SK-N-SH (cell line): ENCODE measurements at places on chromosomes 7 and 10.

- DNase-seq: no peak
These were observed 436.3 kb upstream of the NPVF start for GRCh38 chr7:25664593-25664992.

DNA sequence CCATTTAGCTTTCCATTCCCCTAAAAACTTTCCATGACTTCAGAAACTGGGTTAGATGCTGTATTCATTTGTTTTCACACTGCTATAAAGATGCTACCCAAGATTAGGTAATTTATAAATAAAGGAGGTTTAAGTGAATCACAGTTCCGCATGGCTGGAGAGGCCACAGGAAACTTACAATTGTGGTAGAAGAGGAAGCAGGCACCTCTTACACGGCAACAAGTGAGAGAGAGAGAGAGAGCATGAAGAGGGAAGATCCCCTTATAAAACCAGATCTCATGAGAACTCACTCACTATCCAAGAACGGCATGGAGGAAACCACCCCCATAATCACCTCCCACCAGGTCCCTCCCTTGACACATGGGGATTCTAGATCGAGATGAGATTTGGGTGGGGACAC lies 336.8 kb downstream of the TFEC start:
- no peak for DNase-seq

DNA sequence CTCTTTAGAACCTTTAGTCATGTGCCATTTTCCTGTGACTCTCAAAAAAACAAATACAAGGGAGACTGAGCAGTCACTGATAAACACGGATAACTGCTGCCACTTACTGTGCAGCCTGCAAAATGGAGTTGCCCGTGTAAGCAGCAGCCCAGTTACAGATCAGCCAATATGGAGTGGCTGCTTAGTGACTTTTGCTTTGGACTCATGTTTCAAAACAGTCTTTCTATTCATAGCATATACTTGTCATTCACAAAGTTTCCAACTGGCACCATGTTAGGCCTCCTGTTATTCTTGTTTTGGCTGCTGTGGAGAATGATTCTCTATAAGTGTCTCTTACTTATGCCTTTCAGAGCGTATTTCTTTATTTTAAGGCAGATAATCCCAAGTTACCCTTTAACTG lies 3.0 kb downstream of the FAM204A start:
- DNase-seq: no peak

- no peak for DNase-seq
These were observed 140.0 kb upstream of the TPK1 start for GRCh38 chr7:144975882-144976281.

DNA sequence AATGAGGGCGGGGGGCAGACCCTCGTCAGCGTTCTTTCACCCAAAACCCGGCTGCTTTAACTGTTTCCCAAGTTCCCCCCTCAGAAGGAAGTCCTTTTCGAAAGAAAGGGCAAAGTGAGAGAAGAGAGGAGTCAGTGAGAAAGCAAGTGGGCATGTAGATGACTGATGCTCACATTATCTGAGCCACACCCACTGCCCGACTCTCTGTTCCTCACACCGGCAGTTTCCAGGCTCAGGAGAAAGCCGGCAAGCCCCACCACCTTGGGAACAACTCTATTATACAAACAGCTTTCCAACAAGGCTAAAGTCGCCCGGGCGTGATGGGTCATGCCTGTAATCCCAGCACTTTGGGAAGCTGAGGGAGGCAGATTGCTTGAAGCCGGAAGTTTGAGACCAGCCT lies 23.1 kb downstream of the RCC1L start:
- DNase-seq: no peak

DNA sequence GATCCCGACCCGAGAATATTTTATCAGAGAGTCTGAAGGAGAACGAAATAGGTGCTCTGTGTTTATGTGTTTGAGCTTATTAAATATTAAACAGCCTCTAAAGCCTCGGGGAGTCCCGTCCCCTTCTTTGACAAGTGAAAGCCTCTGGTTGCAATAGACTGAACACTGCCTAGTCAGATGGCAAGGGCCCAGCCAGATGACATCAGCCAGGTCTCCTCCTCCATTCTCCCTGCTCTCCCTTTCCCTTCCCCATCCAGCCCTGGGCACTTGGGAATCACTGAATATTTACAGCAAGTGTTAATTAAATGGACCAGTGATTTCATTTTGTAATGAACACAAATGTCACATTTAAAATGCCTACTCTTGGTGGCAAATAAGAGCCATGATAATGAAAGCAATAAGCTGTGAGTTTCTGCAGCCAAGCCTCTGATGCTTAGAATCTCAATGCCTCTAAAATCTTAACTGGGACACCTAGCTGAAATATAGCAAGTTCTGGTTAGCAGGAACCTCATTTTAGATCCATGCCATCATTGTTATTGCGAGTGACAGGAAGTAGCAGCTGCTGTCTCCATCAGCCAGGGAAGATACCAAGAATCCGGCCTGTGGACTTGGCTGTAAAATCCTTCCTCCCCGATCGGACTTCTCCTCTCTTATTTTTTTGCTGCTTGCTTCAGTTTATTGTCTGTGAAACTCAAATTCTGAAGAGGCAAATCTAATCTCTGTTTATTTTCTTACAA lies 202.1 kb downstream of the PRPF18 start:
- DNase-seq: no peak

DNA sequence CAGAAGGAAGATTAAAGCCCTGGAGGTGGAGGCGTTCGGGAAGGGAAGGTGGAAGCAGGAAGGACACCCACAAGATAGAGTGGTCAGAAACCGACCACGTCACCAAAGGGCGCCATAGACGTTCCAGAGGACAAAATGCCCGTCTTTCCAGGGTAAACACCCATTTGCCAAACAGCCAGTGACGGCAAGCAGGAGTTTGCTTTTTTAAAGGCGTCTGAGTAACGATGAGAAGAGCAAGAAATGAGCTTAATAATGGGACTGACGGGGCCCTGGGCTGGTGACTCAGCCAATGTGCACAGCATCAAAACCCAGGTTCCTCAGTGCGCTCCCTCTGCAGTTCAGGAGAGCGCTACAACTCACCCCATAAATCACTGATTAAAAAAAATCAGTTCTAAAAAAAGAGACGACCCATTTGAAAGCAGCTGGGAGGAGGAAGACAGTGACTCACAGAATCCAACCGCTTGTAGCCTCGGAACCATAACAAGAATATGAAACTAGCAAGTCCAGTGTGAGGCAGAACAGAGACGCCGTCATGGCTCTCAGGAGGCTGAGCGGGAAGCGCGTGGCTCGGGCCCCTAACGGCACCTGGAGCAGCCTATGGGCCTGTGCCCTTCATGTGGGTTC lies 5.9 kb downstream of the DIP2C start:
- DNase-seq: peak; percentile 86

DNA sequence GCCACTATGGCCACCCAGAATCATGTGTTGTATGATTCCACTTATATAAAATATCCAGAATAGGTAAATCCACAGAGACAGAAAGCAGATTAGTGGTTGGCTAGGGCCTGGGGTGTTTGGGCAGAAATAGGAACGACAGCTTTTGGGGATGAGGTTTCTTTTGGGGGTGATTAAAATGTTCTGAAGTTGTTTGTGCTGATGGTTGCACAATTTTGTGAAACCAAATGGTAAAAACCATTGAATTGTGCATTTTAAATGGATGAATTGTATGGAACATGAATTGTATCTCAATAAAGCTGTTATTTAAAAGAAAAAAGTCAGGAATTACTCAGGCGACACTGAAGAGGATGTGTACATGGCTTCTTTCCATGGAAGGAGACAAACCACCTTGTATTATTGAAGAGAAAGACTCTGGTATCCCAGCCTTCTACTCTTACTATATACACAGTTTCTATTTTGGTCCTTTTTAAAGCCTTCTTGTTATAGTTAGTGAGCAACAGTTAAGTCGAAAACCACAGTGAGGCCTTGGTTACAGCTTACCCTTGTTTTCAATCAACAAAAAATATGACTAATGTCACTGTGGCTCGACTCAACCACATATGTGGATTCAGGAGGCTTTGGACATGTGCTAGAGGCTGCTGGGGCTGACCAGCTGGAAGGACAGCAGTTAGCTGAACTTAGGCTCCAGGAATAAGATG lies 57.1 kb upstream of the KMT2E start:
- no peak for DNase-seq

DNA sequence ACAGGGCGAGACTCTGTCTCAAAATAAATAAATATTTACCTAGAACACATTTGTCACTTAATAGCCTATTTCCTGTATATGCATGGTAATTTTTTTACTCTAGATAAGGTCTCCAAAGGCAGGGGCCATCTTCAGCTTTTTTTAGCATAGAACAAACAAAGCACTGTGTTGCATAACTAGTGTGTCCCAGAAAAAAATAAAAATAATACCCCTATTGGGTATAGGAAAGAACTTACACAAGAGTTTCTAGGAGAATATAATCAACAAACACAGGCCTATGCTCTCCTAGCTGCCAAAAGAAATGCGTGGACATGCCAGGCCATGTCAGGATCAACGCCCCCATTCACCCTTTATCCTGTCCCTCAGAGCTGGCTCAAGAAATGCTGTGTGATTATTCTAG lies 103.6 kb downstream of the PARD3 start:
- no peak for DNase-seq

DNA sequence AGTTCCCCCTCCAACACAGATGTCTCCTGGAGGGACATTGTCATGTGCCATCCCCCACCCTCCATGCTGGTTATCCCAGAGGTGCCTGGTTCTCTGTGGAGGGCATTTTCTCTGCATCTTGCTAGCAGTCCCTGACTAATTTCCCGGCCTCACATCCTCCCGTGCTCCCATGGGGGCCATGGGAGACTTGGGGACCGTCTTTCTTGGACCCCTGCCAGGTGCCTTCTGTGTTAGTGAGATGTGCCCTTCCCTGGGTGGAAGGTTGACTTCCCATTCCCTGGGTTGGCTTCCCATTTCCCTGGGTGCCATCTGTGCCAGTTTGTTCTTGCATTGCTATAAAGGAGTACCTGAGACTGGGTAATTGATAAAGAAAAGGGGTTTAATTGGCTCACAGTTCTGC lies 22.5 kb upstream of the GNA12 start:
- DNase-seq: no peak

GRCh38 chr7:151725844-151726651 lies 150.9 kb downstream of the PRKAG2 start:
- no peak for DNase-seq

GRCh38 chr10:15346440-15347141 lies 24.5 kb downstream of the FAM171A1 start:
- DNase-seq: peak; percentile 73

GRCh38 chr10:131436458-131436857 lies 124.9 kb upstream of the TCERG1L start:
- no peak for DNase-seq

DNA sequence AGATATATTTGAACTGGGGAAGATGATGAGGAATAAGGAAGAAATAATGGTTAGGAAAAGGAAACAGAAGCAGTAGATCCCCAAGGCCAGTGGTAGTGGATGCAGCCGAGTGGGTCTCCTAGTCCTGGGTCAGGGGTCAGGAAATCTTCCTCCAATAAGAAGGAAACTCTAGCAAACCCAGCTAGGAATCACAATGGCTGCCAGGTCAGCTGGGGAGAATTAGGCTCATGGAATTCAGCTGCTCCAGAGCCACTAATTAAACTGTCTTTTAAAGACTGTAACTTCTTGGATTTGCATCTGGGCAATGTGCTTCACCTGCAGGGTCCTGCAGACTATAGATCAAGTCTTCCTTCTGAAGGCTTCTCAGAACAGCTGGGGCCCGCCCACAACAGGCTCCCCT lies 644.4 kb downstream of the KCNMA1 start:
- no peak for DNase-seq

DNA sequence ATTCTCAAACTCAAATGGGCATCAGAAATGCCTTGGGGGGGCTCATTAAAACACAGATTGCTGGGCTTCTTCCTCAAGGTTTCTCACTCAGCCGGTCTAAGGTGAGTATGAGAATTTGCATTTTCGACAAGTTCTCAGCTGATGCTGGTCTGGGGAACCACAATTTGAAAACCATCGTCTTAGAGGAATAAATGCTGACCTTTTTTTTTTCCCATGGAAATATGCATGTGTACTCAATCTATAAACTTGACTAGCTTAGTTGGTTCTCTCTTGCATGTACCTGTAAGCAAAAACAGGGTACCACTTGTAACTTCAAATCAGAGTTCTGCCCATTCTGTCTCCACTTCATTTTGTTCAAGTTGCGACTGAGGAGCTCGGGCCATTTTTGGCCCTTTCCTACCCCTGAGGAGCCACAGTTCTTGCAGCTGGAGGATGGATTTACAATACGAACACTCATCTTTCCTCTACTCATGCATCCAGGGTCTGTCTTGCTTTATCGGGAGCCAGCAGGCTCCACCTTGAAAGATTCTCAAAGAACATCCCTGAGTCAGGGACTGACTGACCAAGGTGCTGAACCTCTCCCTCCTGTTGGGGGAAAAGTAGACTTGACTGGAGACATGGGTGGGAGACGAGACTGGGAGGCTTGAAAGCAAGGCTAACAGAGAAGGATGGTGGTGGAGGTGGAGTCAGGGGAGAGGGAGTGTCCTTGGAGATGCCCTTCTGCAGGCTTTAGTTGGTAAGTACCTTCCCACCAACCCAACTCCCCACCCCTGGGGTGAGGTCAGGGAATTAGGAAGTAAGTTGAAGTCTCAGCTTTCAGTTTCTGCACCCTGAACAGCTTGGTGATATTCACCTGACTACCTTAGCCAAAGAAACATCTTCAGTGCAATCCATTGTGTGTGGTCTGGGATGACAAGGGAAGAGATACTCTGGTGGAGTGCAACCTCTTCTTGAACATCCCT lies 3.7 kb upstream of the MAPK8 start:
- no peak for DNase-seq

- DNase-seq: no peak
These were observed 11.7 kb upstream of the TMEM106B start for GRCh38 chr7:12199363-12199762.

- DNase-seq: no peak
These were observed 93.2 kb downstream of the SVIL start for GRCh38 chr10:29541422-29542210.

DNA sequence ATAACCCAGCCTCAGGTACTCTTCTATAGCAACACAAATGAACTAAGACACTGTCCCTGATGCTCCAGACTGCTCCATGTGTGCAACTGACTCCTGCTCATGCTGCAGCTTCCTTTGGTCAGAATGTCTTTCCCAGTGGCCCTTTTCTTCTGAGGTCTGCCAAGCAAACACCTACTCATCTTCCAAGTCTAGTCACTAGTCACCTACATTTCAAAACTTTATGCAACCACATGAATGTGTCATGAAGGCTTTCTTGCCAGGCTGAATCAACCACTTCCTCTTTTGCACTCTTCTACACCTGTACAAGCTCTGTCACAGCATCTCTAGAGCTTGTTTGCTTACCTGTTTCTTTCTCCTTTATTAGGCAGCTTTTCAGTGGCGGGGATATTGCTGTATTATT lies 75.8 kb downstream of the LSMEM1 start:
- DNase-seq: no peak

DNA sequence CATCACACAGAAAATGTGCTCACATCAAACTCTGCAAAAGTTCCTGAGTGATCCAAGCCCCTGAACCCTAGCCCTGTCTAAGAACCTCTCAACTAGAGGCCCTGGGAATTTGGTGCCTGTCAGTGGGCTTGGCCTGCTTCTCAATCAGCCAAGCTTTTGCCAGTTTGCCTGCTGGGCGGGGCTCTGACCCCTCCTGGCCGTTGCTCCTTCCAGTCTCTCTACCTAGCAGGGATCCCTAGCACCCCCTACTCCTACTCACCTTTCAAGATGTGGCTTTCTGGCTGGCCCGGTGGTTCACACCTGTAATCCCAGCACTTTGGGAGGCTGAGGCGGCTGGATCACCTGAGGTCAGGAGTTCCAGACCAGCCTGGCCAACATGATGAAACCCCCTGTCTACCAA lies 2.1 kb downstream of the KLRG2 start:
- no peak for DNase-seq

- DNase-seq: no peak
These were observed 421.4 kb upstream of the ZWINT start for GRCh38 chr10:56782503-56782902.
